Amniotic epithelial cell (primary cell): ENCODE measurements at places on chromosomes 16 and 17.

GRCh38 chr16:7571366-7571765 lies 238.7 kb downstream of the RBFOX1 start:
- DNase-seq, result no peak

- DNase-seq, result peak; percentile 39
Measured at GRCh38 chr17:29615048-29615385, 7.7 kb downstream of the CORO6 start.

DNA sequence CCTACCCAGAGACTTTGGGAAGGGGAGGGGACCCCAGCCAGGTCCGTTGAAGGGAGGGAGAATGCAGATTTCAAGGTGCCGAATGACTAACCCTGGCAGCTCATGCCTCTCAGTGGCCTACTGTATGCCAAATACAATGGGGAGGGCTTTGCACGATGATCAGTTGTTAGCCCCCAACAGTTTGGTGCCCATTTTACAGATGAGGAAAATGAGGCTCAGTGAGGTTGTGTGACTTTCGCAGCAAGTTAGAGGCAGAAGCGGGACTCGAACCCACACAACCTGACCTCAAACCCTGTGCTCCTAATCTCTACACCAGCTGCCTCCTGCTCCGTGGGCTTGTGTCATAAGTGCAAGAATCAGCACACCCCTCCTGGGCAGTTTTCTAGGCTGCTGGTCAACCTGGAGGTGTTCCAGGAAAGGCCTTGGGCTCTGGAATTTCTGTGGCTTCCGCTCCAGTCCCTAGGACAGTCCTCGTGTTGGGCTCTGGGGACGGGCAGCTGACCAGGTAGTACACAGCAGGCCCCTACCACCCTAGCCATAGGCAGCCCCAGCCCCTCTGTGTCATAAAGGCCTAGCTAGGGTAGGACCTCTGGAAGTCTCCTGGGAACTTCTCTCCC lies 11.9 kb upstream of the NAGPA start:
- DNase-seq, result no peak

GRCh38 chr17:3815122-3815521 lies 14.1 kb upstream of the ITGAE start:
- DNase-seq, result no peak

- DNase-seq, result peak; percentile 71
Measured at GRCh38 chr17:28475151-28475900, 1.9 kb downstream of the SLC13A2 start.

- no peak for DNase-seq
Measured at GRCh38 chr16:61500851-61501250, 535.4 kb downstream of the CDH8 start.

DNA sequence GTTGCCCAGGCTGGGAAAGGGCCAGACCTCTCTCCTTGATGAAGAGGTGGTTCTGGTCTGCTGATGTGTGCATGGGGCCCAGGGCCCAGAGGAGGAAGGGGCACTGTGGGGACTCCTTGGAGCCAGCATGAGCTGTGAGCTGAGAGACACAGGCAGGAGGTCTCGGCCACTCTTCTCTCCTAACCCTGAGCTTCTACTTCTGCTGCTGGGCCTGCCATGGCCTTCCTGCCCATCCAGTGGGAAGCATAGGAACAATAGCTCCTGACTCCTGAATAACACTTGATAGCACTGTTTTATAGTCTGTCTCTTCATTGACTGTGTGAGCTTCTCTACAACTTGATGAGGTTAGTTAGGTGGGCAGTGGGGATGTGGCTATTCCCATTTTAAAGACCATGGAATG lies 181.1 kb downstream of the UTP18 start:
- DNase-seq, result no peak

GRCh38 chr17:58338841-58339754 lies 10.5 kb upstream of the TSPOAP1 start:
- peak; percentile 79 for DNase-seq

DNA sequence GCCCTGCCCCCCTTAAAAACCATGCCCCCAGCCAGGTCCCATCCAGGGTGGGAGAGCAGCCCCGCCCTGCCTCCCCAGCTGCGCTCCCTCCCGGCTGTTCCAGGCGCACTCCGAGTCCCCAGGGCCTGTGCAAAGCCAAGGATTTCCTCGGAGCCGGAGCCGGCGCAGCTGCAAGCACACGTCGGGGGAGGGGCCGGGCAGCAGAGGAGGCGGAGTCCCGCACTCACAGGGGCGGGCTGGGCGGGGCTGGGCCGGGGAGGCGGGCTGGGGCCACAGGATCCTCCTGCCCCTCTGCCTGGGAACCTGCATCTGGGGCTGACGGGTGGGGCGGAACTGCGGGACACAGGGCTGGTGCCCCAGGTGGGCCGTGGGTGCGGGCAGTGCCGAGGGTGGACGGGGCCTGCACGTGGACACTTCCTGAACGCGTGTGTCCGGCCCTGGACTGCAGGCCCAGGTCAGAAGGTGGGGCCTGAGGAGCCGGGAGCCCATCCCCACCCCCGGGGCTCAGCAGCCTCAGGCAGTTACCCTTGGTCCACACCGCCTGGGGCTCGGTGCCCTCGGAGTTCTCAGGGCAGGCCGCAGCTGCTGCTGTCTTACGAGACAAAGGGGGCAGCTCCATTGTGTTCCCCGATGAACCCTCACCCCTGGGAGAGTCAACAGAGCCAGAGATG lies 24.0 kb upstream of the SSTR5 start:
- DNase-seq, result no peak

- no peak for DNase-seq
Measured at GRCh38 chr17:80681215-80681614, 136.6 kb downstream of the RPTOR start.

GRCh38 chr16:73233846-73234424 lies 186.0 kb upstream of the ZFHX3 start:
- no peak for DNase-seq

- DNase-seq, result no peak
Measured at GRCh38 chr17:80955671-80956280, 35.9 kb upstream of the CHMP6 start.

GRCh38 chr17:42453439-42453838 lies 5.2 kb upstream of the ATP6V0A1 start:
- no peak for DNase-seq

DNA sequence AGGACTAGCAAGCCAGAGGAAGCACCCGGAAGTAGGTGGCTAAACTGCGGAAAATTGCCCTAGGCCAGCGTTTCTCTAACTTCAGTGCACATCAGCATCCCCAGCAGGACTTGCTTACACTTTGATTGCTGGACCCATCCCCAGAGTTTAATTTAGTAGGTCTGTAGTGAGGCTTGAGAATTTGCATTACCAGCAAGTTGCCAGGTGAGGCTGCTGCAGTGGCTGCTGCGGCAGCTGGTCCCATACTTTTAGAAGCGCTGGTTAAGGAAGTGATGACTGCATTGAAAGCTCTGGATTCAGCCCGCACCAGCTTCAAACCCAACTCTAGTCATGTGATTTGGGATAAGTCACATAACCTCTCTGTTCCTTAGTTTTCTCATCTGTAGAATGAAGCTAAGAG lies 4.2 kb downstream of the EEF2K start:
- no peak for DNase-seq

DNA sequence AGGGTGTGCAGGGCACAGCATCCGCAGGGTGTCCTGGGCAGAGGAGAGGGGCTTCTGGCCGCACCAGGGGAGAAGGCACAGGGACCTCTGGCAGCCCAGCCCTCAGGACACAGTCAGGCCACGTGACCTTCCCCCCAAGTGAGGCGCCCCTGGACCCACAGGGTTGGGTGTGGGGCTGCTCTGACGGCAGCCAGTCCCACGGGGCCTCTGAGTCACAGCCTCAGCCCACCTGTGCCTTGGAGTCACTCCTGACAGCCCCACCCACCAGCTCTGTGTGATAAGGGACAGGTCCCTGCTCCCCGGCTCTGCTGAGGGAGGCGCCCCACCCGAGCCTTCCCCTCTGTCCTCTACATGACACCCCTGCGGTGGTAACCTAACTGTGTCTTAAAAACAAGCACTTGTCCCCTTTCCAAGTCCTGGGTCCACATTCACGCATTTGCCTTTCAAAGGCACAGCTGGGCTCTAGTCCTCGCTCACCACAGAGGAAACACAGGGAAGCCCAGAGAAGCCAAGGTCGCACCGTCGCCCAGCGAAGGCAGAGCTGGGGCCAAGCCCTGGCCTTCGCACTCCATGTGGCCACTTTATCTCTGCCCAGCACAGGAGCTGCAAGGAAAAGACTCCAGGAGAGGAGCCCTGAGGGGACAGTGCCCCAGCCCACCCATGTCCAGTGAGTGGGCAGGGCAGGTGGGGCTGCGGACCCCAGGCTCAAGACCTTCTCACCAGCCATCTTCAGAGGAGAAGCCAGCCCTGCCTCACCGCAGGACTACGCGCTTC lies 5.1 kb upstream of the NPTX1 start:
- no peak for DNase-seq

DNA sequence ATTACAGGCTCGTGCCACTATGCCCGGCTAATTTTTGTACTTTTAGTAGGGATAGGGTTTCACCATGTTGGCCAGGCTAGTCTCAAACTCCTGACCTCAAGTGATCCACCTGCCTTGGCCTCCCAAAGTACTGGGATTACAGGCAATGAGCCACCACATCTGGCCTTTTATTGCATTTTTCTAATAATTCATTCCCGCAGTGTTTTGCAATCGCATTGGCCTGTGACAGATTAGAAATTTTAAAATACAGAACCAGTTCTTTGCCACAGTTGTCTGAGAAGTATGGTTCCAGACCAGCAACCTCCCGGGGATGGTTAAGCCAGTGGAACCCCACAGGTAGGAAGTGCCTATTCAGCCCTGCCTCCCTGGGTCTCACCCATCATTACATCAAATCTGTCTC lies 3.2 kb upstream of the CRHR1 start:
- DNase-seq, result no peak

GRCh38 chr17:218432-219110 lies 37.1 kb upstream of the DOC2B start:
- DNase-seq, result no peak

DNA sequence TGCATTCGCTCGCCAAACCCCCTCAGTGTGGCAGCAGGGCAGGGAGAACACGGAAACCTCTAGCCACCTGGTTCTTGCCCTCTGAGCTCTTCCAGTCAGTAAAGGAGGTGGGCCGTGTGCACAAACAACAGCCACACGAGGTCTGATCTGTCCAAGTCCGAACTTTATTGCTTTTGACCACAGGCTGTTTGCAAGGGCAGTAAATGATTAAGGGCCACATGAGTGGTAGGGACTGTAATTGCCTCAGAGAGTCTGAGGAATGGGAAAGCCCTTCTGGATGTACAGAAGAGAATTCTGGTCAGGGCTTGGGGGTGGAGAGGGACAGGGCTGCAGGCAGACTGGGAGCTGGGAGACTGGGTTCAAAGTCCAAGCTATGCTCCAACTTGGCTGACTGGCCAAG lies 75.7 kb upstream of the LHX1 start:
- no peak for DNase-seq

DNA sequence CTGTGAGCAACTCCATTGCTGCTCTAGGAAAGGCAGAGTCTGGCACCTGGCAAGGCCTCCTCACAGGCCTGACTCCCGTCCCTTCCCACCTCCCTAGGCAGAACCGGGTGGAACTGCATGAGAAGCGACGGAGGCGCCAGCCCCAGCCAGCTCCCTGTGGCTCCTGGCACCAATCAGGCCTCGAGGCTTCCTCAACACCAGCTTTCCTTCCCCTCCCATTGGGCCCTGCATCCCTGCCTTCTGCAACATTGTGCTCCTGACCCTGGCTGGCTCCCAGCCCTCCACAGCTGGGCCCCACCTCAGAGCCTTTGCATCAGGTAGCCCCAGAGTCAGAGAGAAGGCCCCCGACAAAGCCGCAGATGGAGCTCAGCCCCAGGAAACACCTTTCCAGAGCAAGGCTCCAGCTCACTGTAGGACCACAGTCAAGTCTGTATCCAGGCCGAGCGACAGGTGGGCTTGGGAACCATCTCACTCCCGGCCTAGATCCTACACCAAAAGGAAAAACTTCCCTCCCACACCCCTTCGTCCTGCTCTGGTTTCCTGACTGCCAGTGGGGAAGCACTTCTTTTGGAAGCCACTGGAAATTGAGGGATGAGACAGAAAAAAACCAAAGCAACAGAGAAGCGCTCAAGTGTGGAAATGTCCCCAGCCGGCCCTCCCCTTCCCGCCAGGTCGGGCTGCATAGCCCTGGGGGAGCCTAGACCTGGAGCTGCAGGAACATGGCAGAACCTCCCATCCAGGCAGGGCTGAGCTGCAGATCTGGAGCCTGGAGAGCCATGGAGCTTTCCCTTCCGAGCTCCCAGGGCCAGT lies 31.0 kb downstream of the LRRC75A start:
- DNase-seq, result no peak

GRCh38 chr17:7183433-7184090 lies 4.4 kb upstream of the ASGR1 start:
- peak; percentile 33 for DNase-seq

DNA sequence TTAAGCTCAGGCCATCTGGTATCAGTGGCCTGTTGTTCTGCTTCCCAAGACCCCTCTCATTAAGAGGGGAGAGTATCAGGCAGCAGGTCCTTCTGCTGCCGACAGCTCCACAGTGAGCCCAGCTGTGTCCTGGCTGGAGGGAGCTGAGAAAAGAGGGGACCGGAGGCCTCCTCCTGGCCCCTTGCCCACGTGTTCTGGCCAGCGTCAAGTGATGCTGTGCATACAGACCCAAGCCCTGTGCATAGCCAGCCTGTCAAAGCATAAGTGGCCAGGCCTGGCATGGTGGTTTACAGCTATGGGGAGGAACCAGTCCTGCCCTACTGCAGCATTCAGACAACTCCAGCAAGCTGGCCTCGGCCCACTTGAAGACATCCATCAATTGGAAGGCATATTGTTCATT lies 48.0 kb downstream of the ABCC6 start:
- DNase-seq, result no peak

- DNase-seq, result no peak
Measured at GRCh38 chr16:28297308-28297707, 5.0 kb downstream of the SBK1 start.

DNA sequence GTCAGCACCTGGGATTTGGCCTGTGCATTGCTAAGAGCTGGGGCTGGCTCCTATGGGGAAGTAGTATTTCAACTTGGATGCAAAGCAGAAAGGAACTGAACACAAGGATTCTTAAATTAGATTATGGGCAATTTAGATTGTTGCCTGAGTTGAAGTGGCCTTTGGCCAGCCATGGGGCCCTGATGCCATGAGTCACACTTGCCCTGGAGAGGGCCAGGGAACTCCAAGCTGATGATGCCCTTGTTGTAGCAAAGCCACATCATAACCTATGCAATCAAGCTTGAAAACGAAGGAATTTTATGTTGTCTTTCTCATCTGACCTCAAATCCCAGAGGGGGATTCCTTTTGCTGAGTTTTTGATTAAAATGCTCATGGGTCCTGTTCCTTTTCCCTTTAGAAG lies 3.9 kb upstream of the SPATA32 start:
- DNase-seq, result peak; percentile 71

DNA sequence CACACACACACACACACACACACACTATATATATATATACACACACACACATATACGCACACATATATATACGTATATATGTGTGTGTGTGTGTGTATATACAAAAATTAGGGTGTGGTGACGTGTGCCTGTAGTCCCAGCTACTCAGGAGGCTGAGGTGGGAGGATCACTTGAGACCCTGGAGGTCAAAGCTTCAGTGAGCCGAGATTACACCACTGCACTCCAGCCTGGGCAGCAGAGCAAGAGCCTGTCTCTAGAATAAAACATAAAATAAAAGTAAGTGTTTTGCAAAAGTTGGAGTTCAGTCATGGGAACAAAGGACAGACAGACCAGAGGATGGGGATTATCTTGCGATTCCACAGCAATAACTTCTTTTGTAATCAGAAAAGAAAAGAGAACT lies 10.8 kb downstream of the NUPR1 start:
- DNase-seq, result no peak
